Dermis blood vessel endothelial cell (primary cell): ENCODE measurements at places on chromosomes 4 and X.

GRCh38 chrX:42119076-42119475, 195.7 kb upstream of the CASK start:
- peak; percentile 2 for DNase-seq

- no peak for DNase-seq
These were observed 49.7 kb upstream of the PTPN13 start for GRCh38 chr4:86544310-86544966.

DNA sequence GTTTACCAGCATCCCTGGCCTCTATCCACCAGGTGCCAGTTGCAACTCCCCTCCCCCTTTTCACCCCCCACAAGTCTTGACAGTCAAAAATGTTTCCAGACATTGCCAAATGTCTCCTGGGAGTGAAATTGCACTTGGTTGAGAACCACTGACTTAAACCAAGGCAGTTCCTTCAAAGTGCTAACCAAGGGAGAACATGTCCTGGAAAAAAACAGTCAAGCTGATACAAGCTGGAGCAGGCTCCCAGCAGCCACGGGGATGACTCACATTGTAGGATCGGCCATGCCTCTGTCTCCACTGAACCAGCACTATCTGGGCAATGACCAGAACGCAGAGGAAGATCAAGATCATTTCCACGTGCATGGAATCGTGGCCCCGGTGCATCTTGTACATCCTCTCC, 11.4 kb downstream of the RNF175 start:
- peak; percentile 20 for DNase-seq

- DNase-seq, result no peak
These were observed 1494.5 kb downstream of the TECRL start for GRCh38 chr4:62914758-62915157.
